ENCODE measurements at places on chromosomes 4 and X. TPM values are rescaled to one million over a fixed set of nuclear protein-coding genes. Genes with fewer than 3 reads are reported as not detected.

The ITGB1BP2 gene
- 6.5 TPM for total RNA-seq

The NAP1L3 gene
- 5.5 TPM for total RNA-seq

The STPG2 gene
- total RNA-seq, result 0.32 TPM

The ARHGEF38 gene
- total RNA-seq, result not detected

- DNase-seq, result peak; percentile 83
Measured at GRCh38 chr4:79597266-79597665, 189.2 kb upstream of the GK2 start.

GRCh38 chr4:157459785-157460184 is 239.3 kb downstream of the GRIA2 start:
- DNase-seq, result no peak

GRCh38 chr4:176436293-176436973 is 116.7 kb downstream of the SPCS3 start:
- peak; percentile 62 for DNase-seq

GRCh38 chr4:100299046-100299840 is 109.0 kb upstream of the DDIT4L start:
- DNase-seq, result peak; percentile 73

DNA sequence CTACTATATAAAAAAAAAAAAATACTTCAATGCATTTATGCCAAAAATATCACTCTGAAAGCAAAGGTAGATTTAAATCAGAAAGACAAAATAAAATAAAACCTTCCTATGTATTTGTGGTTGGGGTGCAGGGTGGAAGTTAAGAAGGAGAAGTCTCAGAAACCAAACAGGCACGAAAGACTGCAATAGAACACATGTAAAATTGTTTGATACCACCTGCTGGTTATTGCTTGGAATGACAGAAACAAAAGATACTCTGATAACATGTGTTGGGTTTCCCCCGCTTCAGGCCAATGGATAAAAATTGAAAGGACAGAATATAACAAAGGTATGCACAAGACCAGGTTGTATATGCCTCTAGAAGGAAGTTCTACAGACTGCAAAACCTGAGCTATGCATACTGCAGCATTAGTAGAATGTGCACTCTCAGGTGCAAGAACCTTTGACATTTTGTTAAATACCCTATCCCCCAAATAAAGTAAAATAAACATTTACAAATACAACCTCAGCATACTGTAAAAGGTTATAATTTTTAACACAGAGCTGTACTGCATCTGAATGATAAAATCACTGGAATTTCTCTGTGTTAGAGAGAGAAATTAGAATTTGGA is 118.8 kb downstream of the GABRA2 start:
- DNase-seq, result peak; percentile 0

DNA sequence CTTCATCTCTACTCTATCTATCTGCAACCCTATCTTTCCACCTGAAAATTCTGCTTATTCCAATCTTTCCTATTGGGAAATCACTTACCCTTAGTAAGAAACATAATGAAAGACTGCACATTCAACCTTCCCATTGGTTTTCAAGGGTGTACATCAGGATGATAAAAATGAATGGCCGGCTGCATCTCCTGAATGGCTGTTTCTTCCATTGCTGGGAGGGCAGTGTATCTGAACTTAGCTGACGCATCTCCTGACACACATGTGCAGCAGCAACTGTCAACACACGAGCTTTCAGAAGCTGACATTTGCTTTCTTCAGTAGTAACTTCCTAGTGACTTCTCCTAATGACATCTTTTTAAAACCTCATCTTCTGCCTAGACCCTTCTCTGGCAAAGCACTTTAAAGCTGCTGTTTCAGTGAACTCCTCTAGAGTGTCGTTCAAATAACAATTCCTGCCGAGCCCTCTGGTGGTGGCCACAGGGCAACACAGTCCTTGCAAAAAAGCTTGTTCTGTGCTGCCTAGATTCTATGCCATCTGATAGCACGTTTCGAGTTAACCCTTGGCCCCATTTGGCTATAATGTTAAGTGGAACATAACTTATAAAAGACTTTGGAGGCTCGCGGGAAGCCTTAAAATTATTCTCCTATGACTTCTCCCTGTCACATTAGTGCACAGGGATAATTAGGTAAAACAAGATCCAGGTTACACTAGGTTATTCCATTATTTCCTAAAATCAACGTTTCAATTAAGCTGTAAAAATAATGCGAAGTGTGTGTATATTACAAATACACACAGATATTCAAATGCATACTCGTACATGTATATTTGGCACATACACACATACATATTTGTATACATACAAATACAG is 2340.7 kb downstream of the PCDH7 start:
- peak; percentile 44 for DNase-seq

- DNase-seq, result no peak
Measured at GRCh38 chrX:80667967-80668366, 141.7 kb downstream of the BRWD3 start.

GRCh38 chr4:83114576-83114975 is at the start of gene PLAC8:
Gene PLAC8 (minus strand): TSS chr4:83114729. CDS start chr4:83107921, 6,808 bp downstream.
- DNase-seq, result peak; percentile 16
